ENCODE measurements at places on chromosomes 7 and 10.

DNA sequence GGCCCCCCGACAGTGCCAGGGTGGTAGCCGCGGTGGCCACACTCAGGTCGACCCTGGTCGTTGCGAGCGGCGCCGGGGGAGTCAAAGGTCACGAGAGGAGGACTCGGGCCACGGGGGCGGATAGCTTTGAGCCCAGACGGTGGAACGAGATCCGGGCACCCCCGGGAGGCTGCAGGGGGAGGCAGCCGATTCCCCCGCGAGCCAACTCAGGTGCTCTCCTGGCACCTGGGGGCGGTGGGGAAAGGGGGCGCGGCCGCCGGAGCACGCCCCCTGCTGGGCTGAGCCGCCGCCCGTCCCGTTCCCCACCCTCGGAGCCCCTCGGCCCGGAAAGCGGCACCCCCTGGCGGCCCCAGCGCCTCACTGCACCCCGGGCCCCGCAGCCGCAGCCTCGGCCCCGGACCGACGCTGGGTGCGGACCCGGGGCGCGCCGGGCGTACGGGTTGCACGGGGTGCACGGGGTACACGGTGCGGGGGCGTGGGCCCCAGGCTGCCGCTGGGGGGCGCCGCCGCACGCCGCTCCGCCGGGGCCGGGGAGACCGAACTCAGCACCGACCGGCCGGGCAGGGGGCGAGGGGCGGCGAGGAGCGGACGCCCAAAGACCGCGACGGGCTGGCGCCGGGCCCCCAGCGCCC lies 521 bp upstream of the NYAP1 start:
- peak; percentile 60 for DNase-seq

DNA sequence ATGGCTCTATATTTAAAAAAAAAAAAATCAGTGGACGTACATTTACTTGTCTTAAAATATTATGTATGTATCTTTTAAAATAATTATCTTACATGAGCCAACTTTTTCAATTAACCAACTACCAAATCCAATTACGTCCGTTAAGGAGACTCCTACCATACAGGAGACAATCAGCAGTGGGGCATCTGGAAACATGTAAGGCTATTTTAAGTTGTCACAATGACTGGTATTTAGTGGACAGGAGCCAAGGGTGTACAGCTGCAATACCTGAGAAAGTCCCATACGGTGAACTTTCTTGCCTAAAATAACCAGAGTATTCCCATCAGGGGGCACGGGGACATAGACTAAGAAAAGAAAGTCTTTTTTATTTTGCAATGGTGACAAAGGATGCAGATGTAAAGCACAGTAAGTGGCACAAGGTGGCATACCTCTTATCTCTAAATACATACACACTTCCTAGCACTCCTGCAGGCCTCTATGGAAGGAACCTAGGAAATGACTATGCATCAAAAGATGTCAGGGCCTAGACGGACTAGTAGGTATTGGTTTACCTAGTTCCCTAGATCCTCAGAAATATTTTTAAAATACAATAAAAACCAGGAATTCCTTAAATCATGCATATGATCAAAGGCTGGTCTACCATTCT lies 16.0 kb upstream of the TLL2 start:
- DNase-seq = no peak

GRCh38 chr7:129664029-129665012 lies 52.8 kb downstream of the NRF1 start:
- peak; percentile 82 for DNase-seq

DNA sequence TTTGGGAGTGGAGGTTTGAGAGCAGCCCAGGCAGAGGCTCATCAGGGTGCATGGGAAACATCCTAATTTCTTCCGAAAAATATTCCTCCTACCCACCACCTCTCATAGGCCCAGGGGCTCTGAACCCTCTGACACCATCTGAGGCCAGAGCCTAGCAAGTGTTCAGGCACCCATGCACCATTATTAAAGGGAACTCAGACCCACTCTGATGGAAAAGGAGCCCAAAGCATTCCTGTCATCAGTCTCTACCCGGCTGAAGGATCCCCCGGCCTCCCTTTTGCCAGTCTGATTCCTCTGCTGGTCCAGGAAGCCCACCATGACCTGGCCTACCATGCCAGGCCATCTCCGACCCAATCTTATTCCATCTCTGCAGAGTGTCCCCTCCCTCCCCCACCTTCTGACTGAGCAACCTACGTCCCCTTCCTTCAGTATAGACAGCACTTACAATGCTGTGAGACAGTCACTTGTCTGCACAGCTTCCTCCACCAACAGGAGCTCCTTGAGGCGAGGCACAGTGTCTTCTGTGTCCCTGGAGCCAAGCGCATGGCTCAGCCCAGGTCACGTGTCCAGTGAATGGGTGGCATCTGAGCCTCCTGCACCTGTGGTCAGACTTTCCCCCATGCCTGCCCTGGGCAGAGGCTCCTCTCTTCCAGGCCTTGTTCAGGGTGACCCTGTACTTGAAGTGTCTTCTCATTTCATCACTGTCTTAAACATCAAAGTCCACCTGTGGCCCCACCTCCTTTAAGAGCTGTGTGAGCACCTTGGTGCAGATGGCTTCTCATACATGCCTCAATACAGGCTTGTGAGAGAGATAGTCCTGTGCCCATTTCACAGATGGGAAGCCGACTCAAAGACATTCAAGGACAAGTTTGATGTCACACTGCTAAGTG lies 889 bp upstream of the GPR15LG start:
- no peak for DNase-seq

GRCh38 chr7:31938650-31939049 lies 131.6 kb downstream of the PDE1C start:
- peak; percentile 90 for DNase-seq

DNA sequence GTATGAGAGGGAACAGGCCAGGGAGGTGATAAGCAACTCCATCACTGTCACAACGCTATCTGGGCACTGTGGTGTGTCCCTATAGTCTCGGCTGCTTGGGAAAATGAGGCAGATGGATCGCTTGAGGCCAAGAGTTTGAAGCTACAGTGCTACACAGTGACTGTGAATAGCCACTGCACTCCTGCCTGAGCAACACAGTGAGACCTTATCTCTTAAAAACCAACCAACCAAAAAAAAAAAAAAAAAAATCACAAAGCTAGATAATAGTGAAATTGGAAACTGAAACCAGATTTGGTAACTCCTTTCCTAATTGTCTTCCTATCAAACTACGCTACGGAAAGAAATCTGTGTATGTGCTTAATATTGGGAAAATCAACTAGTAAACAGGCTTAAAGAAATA lies 14.1 kb downstream of the MICU1 start:
- no peak for DNase-seq

DNA sequence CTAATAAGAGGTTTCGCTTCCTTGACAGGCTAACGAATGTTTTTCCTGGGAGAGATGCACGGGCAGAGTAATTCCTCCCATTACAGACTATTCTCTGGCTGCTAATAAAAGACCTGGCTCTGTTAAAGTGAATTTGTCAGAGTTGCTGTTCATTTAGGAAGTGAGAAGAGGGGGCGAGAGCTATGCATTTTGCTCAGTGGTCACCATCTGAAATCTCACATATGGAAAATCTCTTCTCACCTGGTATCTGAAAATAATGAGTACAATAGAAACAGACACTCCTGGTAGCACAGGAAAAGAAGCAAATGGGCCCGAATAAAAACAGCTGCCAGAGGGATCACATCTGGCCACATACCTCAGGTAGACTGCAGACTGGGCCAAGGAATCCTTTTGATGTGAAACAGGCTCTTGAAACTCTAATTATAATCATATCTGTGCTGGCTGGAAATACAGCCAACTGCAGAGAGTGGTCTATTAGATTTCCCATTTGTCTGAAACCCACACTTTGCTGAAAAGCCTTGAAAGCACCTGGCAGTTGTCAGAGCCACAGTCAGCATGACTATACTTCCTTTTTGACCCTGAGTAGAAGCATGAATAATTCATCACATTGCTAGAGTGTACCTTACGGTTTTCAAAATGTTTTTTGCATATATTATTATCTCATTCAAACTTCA lies 33.6 kb downstream of the AOAH start:
- no peak for DNase-seq

DNA sequence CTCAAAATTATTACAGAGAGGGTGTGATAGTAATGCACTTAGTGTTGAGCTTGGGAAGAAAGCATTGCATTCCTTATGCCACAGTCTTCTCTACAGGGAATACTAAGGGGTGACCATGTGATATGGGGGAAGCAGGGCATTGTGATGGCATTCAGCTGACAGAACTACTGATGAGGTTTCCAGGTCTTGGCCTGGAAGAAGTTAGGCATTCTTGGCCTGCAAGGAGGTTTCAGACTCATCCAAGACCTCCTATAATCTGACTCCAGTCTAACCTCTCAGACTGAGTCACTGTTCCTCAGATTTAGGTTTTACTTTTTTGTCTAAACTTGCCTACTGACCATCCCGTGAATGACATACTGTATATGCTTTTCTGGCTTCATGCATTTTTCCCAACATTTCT lies 7.9 kb downstream of the STMP1 start:
- peak; percentile 78 for DNase-seq

GRCh38 chr10:57846307-57847065 lies 421.2 kb downstream of the IPMK start:
- no peak for DNase-seq

DNA sequence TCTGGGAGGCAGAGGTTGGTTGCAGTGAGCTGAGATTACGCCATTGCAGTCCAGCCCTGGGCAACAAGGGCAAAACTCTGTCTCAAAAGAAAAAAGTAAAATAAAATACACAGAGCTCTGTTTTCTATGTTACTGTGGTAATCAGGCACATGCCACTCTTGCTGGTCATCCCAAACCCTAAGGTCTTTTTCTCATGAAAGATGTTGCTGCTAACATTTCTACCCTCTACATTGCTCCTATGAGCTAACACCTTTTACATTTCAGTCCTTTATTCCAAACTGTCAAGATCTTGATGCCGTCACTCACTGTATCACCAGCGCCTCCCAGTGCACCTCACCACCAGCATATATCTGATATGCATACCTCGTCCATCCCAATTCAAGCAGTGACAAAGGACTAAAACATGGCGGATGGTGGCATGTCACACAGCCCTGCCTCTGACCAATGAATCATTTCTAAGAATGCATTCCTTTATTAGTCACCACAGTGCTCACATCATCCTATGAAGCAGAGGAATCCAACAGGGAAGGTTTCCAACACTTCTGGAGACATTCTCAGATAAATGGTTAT lies 4.3 kb downstream of the DAGLB start:
- peak; percentile 99 for DNase-seq

GRCh38 chr7:23238983-23239652 lies 7.5 kb upstream of the GPNMB start:
- no peak for DNase-seq

- DNase-seq = no peak
Measured at GRCh38 chr7:50273870-50274269, 30.6 kb upstream of the IKZF1 start.

DNA sequence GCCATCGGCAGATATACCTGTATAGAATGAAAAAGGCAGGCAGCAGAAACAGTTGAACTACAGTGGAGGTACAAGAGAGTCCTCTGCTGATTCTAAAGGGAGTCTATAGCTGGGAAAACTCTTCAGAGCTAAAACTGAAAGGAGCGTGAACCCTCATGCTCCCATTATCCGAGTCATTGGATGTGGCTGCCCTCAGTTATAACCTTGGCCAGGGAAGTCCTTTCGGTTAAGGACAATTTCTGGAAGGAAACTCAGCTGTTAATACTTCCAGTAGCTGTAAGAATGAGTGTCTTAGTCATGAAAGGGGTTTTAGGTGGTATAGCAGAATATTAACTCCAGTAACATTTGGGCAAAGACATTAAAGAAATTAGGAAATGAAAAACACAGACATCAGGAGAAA lies 14.6 kb upstream of the GNAT3 start:
- no peak for DNase-seq

DNA sequence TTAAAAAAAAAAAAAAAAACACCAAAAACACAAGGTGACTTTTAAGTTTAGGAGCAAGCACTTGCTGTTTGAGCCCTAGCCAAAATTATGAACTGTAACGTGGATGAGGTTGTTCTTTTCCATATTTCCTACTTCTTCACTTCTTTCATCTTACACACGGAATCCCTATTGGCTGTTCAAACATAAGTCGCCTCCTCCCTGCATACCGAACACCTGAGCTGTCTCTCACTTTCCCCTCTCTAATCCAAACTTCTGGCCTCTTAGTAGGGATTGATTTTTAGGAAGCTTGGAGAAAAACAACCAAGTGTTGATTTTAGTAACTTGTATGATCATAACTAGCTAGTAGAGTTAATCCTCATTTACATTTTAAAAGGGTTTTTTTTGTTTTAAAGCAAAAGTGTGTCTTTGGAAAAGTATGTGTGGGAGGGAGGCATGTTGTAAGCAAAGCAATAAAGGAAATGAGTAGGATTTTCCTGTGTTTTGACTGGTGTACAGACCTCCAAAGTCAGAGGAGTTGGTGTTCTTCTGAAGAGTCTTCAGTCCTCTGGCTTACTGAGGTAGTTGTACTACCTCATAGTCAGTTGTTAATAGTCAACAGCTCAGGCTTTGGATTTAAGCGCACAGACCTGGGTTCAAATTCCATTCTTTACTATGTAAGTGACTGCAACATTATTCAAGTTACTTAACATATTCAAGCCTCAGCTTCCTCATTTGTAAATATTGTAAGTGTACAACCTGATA lies 39.3 kb downstream of the RABGEF1 start:
- peak; percentile 39 for DNase-seq

DNA sequence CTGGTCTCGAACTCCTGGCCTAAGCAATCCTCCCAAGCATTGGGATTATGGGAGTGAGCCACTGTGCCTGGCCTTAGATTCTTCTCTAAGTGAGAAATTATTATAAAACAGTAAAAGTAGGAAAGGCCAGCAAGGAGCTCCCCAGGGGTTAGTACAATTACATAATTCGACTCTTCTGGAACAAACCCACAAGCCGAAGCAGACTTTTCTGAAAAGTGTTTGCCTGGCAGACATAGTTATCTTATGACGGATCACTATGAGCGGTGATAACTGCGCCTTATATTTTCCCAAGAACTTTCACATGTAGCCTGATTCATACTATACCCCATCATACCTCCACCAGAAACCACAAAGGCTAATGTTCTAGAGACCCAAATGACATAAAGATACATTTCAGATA lies 30.2 kb upstream of the SH3PXD2A start:
- DNase-seq = peak; percentile 47

GRCh38 chr7:36116347-36117202 lies 36.5 kb upstream of the EEPD1 start:
- peak; percentile 82 for DNase-seq

GRCh38 chr10:78377356-78377755 lies 343.7 kb downstream of the RPS24 start:
- no peak for DNase-seq

- no peak for DNase-seq
Measured at GRCh38 chr7:37570145-37570544, 113.4 kb upstream of the GPR141 start.

DNA sequence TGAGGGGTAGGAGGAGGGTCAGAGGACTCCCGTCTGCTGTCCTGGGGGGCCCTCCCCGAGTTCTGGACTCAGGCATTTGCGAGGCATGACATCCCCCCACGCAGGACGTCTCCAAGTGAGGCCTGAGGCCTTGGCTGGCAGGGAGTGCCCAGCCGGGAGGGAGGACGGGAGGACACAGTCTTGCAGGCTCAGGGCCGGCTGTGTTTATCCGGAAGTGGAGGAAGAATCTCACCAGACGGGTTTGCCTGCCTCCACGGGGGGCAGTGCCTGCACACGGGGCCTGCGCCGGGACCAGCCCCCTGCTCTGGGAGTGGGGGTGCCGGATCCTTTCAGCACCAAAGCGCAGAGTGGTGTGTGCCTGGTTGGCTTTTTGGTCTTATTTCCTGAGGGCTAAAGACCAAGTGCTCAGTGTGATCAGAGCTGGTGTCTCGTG lies 10.9 kb downstream of the PWWP2B start:
- no peak for DNase-seq

GRCh38 chr7:100156331-100157068 lies 2.0 kb downstream of the TRAPPC14 start:
- DNase-seq = no peak

GRCh38 chr7:73778801-73779389 lies 8.8 kb upstream of the CLDN3 start:
- DNase-seq = no peak
